ENCODE measurements at places on chromosomes 1 and 21.

DNA sequence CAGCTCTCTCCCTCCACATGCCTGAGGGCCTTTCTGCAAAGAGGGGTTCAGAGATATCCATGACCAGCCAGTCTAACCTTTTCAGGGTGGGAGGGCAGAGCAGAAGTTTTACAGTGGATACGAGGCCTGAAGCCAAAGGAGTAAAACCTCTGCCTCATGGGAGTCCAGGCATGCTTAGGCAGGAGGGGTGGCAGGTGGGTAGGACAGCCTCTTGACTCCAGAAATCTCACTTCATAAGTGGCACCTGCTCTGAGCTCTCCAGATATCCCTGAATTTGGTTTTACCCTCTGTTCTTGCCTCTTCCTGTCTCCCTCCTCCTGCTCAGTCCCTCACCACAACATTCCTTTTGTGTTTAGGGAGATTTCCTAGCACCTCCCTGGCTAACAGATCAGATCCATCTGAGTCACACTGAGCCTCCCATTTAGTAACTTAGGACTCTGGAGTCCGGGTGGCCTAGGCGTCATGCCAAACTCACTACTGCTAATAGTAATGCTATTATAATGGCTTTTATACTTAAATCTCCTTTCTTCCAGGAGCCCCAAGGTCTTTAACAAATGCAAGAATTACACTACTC, 201.0 kb downstream of the HS2ST1 start:
- DNase-seq = no peak

DNA sequence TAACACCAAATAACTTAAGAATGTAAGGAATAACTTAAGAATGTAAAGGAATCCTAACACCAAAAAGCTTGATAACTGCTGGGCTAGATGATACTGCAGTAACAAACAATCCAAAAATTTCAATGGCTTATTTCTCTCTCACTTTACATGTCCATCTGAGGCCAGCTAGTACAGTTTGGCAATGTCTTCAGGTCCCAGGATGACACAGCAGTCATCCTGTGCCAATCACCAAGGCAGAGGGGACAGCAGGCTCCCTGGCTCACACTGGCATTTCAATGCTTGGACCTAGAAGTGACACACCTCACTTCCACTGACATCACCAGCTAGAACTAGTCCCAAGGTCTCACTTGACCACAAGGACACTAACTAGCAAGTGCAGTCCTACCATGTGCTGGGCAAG, 15.3 kb downstream of the DNAJC11 start:
- no peak for DNase-seq

DNA sequence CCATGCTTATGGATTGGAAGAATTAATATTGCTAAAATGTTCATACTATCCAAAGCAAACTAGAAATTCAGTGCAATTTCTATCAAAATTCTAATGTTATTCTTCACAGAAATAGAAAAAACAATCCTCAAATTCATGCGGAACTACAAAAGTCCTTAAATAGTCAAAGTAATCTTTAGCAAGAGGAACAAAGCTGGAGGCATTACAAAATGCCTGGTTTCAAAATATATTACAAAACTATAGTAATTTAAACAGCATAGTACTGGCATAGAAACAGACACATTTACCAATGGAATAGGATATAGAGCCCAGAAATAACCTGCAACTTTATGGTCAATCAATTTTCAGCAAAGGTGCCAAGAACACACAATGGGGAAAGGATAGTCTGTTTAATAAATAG, 3.8 kb downstream of the CTSS start:
- no peak for DNase-seq

- no peak for DNase-seq
Measured at GRCh38 chr21:29250636-29251035, 48.1 kb upstream of the BACH1 start.

GRCh38 chr1:230368871-230369270, 57.3 kb downstream of the PGBD5 start:
- no peak for DNase-seq

GRCh38 chr21:21864321-21864840, 866.2 kb downstream of the NCAM2 start:
- DNase-seq = no peak

DNA sequence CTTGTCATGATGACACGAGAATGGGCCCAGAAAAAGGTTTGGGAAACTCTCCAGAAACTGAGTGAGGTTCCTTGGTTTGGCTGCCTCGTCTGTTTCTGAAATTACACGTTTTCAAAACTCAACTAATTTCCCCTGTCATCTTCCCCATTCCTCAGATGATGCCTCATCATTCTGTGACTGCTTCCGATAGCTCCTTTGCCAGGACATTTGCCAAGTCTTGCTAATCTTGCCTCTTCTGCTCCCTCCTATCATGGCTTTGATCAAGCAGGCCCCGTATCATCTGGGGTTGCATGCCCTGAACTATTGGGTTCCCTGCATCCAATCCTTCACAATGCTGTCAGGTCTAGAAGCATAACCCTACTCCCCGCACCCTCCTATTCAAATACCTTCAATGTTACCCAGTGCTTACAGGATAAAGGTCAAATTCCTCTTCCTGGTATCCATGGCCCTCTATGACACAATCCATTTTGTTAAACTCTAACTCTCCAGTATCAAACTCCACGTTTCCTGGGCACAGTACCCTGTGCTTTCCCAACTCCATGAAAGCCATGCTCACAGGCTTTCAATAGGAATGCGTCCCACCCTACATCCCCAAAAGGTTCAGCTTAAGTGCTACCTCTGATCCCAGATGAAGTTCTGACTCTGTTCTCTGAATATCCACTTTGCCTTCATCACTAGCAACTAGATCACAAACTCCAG, 22.2 kb upstream of the TMEM200B start:
- no peak for DNase-seq

- DNase-seq = no peak
Measured at GRCh38 chr21:36059823-36060158, 535 bp downstream of the SETD4 start.

DNA sequence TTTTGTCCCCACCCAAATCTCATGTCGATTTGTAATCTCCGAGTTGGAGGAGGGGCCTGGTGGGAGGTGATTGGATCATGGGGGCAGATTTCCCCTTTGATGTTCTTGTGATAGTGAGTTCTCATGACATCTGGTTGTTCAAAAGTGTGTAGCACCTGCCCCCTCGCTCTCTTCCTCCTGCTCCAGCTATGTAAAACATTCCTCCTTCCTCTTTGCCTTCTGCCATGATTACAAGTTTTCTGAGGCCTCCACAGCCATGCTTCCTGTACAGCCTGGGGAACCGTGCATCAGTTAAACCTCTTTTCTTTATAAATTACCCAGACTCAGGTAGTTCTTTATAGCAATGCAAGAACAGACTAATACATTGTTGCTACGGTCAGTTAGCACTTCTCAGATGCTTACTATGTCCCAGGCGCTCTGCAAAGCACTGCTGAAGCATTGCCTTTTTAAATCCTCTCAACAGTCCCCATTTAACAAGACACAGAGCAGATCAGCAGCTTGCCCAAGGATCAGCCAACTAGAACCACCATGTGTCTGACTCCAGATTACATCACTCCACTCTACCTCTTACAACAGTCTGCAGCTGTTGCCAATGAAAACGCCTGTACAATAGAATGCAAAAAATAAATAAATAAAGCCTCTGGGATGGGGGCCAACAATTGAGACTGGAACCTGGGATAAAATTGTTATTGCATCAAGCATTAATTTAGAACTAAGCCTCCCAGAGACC, 52.4 kb upstream of the USP1 start:
- no peak for DNase-seq

DNA sequence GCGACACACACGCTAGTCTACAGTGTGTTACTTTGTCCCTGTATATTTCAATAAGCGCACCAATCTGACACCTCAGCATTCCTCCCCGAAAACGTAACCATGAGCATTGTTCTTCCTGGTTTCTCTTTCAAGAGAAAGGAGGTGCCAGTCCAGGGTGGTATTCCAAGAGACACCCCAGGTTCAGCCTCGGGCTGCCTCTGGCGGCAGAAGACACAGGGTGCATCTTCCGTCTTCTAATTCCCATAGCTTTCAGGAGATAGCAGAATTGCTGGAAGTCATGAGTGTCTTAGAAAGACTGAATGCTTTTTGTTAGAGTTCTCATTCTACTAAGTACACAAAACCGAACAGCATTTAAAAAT, 15.9 kb upstream of the RGS8 start:
- DNase-seq = no peak

DNA sequence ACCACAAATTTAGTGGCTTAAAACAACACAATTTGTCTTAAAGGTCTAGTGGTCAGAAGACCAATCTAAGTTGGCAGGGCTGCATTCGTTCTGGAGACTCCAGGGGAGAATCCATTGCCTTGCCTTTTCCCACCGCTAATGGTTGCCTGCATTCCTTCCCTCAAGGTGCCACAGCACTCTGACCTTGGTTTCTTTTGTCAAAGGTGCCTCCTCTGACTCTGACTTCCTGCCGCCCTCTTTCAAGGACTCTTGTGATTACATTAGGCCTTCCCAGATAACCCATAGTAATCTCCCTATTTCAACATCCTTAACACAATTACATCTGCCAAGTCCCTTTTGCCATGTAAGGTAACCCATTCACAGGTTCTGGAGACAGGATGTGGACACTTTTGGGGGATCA, 145.3 kb downstream of the S1PR1 start:
- no peak for DNase-seq

DNA sequence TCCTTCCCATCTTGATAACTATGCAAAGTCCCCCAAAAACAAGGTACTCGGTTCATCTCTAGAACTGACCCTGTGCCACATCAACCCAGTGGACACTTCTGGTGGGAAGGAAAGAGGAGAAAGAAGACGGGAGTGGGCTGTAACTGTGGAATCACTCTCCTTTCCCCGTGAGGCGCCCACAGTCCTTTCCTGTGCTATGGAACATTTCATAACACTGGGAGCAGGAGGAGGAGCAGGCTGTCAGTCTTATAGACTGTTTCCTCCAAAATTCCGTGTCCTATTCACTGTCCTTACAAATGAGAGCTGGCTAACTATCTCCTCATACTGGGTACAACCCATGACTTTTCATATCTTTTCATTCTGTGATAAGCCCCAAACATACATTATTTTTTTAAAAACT, 40.7 kb downstream of the PLEKHA6 start:
- no peak for DNase-seq

GRCh38 chr1:40247655-40248054, at the start of gene TMCO2:
Gene TMCO2 (plus strand): TSS chr1:40247937. CDS start chr1:40247994, 57 bp downstream.
- no peak for DNase-seq

DNA sequence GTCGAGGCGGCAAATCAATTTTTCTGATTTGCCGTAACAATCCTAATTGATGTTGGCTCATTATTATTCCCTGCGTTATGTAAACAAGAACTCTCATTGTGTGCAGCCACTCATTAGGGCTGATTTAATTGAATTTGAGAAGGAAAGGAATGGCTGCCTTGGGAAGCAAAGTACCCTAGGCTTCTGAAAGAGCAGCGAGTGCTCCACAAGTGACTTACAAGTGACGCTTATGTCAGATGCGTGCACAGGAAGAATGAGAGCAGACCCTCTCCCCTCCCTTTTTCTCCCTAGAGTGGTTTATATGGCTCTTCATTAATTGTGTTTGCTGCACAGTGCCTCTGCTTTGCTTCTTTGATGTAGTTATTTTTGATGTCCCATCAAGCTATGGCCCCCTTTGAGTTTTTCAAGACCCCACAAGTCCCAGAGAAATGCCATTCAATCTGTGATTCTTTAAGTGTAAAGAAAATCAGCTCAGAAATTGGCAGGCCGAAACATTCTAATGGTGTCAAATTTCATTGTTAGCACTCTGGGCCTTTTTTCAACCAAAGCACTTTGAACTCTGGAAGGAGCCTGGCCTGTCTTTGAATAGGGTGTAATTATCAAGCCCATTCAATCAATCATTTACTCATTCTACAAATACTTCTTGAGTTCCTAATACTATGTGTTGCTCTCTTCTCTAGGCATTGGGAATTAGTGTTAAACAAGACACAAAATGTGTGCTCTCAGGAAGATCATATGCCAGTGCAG, 86.8 kb upstream of the VAV3 start:
- no peak for DNase-seq

DNA sequence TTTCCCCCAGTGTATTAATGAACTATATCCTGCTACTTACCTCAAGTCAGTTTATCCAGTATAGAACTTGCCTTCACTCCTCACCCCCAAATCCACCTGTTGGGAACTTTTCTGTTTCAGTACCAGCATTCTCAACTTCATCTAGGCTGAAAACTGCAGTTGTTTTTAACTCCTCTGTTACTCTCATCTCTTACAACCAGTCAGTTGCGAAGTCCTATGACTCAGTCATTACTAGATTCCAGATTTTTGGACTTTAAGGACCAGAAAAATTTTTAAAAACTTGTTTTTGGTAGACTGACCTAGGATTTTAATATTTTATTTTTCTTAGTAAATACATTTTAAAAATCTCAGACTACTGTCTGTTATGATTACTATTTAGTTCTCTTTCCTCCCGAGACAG, 8.1 kb downstream of the GNAI3 start:
- DNase-seq = no peak

- DNase-seq = no peak
Measured at GRCh38 chr1:89070509-89070908, 5.5 kb upstream of the GBP1 start.

DNA sequence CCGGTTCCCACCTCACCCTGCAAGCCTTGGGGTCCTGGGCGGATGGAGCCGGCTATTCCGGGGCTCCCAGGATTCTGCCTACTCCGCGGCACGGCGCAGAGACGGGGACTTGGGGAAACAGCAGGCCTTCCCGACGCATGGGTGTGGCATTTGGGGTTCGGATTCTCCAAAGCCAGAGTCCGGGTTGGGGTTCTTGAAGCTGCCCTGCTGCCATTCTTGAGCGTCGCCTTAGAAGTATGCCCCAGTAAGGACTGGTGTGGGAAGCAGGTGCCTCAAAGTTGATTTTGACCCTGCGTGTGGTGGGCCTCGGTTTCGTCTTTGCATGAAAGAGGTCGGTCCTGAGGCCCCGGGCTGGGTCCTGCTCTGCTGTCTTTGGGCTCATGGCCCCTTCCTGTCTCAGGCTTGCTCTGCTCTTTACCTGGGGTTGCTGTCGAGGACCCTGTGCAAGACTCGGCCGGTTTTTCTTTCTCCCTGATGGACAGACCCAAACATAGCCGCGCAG, 696 bp downstream of the GUK1 start:
- no peak for DNase-seq

DNA sequence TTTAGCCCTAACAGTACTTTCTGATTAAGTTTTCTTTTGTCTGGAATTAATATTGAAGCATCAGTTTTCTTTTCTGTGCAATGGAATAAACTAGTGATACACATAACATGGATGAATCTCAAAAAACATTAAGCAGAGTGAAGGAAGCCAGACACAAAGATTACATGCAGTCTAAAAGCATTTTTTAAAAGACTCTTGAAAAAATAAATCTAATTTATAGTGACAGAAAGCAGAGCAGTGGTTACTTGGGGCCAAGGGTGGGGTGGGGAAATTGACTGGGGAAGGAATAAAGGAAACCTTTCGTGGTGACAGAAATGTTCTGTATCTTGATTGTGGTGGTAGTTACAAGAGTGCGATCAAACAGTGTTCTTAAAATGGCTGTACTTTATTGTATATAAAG, 20.2 kb upstream of the ST6GALNAC3 start:
- no peak for DNase-seq
